Activated CD4-positive, alpha-beta T cell treated with anti-CD3 and anti-CD28 coated beads, Interleukin-2, amount 10 ng/mL, durations not matched to agents 7 days and 5 days (primary cell): ENCODE measurements at places on chromosomes 6 and 20. TPM values are rescaled to one million over a fixed set of nuclear protein-coding genes. Genes with fewer than 3 reads are reported as not detected.

- H3K4me3 ChIP-seq: no peak overlapping the region
- H3K4me1 ChIP-seq: no peaks in the 10 kb centered on the region
- no peak overlapping the region for H3K27ac ChIP-seq
- no peaks in the 10 kb centered on the region for H3K36me3 ChIP-seq
- DNase-seq: no peak
Observed at GRCh38 chr6:140271759-140272377, 897.4 kb upstream of the CITED2 start.

GRCh38 chr20:1165941-1166340, 18.8 kb downstream of the TMEM74B start:
- H3K4me3 ChIP-seq: no peak overlapping the region
- H3K27ac ChIP-seq: no peak overlapping the region
- H3K36me3 ChIP-seq: peaks cover 57% of the 10 kb centered on the region
- no peaks in the 10 kb centered on the region for H3K4me1 ChIP-seq
- H3K27me3 ChIP-seq: no peaks in the 10 kb centered on the region

DNA sequence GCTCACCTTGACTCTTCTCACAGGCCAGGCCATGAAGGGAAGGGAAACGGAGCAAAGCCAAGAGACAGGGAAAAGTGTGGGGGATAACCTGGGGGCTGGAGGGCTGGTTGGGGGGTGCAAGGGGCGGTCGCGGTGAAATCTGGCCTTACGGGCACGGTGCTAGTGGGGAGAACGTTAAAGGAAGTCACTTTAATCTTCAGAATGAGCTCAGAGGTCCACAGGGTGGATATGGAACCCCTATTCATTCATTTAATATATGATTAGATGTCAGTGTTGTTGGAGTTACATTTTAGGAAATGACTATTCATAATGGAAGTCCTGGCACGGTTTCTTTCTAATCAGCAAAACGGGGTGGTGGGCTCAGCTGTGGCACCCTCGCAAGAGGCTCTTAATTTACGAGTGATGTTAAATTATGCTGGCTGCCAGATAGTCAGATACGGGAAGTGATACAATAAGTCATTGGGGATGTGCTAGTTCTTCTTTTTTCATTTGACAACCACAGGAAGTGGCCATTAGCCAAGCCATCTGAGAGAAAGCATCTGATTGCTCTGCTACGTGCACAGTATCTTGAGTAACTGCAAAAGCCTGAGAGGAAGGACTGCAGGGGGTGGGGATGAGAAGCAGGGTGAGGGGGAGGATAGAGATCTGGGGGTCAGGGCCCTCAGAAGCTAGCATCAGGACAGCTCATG, 253.0 kb downstream of the QKI start:
- peaks cover 12% of the 10 kb centered on the region for H3K4me1 ChIP-seq
- H3K27me3 ChIP-seq: no peaks in the 10 kb centered on the region
- H3K4me3 ChIP-seq: no peak overlapping the region
- DNase-seq: no peak
- H3K27ac ChIP-seq: no peak overlapping the region

DNA sequence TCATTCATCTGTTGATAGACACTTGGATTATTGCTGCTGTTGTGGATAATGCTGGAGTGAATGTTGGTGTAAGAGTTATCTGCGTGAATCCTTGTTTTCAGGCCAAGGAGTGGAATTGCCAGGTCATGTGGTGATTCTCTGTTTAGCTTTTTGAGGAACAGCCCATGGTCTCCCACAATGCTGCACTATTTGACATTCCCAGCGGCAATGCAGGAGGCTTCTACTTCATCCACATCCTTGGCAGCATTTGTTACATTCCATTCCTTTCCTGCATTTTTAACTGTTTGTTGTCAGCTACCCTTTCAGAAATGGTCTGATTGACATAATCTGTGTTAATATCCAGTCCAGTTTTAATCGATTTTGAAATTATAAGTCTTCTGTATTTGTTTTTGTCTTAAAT, 51.7 kb upstream of the CLDN20 start:
- no peaks in the 10 kb centered on the region for H3K4me1 ChIP-seq
- no peaks in the 10 kb centered on the region for H3K36me3 ChIP-seq
- H3K27ac ChIP-seq: no peak overlapping the region

DNA sequence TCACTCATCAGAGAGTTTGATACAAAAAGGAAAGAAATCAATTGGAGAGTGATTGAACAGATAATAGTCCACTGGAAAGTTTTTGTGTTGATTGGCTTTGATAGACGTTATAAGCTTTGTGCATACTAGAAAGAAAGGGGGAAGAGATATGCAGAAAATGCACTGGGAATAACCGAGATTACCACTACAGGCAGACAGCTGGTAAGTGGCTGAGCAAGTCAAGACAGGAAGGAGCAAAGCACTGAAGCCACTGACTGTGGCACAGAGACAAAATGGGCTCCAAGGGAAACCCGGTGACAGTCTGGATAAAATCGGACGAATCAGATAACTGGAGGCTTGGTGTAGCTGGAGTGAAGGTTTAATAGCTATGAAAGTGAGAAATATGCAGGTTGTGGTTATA, 209.0 kb downstream of the SIM1 start:
- H3K4me3 ChIP-seq: no peak overlapping the region
- peaks cover 7% of the 10 kb centered on the region for H3K4me1 ChIP-seq
- no peak overlapping the region for H3K27ac ChIP-seq
- H3K27me3 ChIP-seq: peaks cover 3% of the 10 kb centered on the region
- H3K36me3 ChIP-seq: no peaks in the 10 kb centered on the region

GRCh38 chr20:20580139-20580538, 132.3 kb downstream of the RALGAPA2 start:
- peaks cover 25% of the 10 kb centered on the region for H3K36me3 ChIP-seq
- no peak overlapping the region for H3K4me3 ChIP-seq
- peaks cover 10% of the 10 kb centered on the region for H3K4me1 ChIP-seq
- no peaks in the 10 kb centered on the region for H3K27me3 ChIP-seq
- no peak for DNase-seq

- peak overlapping the region; percentile 6 for H3K27ac ChIP-seq
- peaks cover 24% of the 10 kb centered on the region for H3K36me3 ChIP-seq
- peaks cover 73% of the 10 kb centered on the region for H3K4me1 ChIP-seq
- no peaks in the 10 kb centered on the region for H3K27me3 ChIP-seq
Observed at GRCh38 chr20:20019123-20019522, 2.0 kb downstream of the NAA20 start.

GRCh38 chr6:43452896-43453295, 2.5 kb downstream of the DLK2 start:
- H3K27me3 ChIP-seq: peaks cover 28% of the 10 kb centered on the region
- H3K4me3 ChIP-seq: no peak overlapping the region
- no peak for DNase-seq
- H3K4me1 ChIP-seq: peaks cover 12% of the 10 kb centered on the region

- H3K27me3 ChIP-seq: peaks cover 4% of the 10 kb centered on the region
- H3K4me1 ChIP-seq: peaks cover 21% of the 10 kb centered on the region
- peak; percentile 23 for DNase-seq
- H3K36me3 ChIP-seq: no peaks in the 10 kb centered on the region
- H3K4me3 ChIP-seq: no peak overlapping the region
- H3K27ac ChIP-seq: no peak overlapping the region
Observed at GRCh38 chr20:41697861-41698559, 79.8 kb upstream of the CHD6 start.

DNA sequence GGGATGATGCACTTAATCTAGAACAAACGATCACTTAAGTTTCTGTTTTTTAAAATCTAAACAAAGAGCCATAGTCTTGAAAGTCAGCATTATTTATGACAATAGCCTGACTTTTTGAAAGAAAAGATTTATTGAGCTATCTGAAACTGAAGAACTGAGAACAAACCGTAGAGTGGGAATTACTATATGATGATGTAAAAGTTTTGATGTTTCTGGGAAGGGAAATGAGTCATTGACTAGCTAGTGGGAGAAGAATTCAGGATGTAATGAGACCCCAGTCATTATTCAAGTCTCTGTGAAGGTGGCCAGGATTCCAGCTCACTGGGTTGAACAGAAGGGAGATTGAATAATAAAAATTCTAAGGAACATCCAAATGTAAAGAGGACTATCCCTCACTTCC, 83.4 kb upstream of the FABP7 start:
- H3K4me3 ChIP-seq: no peak overlapping the region
- no peaks in the 10 kb centered on the region for H3K36me3 ChIP-seq
- H3K27me3 ChIP-seq: no peaks in the 10 kb centered on the region

DNA sequence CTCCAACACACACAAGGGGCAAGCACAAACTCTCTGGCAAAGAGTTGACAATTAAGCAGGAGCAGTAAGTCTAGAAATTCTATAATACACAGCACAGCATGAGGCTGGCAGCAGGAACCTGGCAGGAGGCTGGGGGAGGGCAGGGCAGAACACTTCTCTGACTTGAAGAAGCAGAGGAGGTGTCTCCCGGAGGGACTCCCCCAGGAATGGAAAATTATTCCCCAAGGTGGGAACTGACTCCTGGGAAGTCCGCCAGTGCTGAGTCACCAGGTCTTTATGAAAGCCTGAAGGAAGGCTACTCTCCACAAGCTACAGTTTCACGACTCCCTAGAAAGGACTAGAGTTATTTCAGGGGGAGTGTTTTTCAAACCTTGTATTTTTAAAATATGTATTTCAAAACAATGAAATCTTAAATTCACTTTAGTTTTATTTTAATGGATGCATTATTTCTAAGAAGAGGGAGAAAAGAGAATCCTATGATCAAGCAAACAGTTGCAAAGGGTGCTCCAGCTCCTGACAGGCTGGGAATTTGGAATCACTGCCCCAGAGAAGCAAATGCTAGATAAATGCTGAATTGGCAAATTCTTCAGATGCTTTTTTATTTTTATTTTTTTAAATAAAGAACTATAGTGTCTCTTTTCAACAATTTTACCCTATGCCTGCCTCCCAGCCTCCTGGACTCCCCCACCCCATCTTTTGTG, 192.8 kb downstream of the LY86 start:
- H3K27ac ChIP-seq: no peak overlapping the region
- DNase-seq: no peak
- H3K4me3 ChIP-seq: no peak overlapping the region
- peaks cover 2% of the 10 kb centered on the region for H3K36me3 ChIP-seq
- H3K27me3 ChIP-seq: peaks cover 33% of the 10 kb centered on the region

- no peaks in the 10 kb centered on the region for H3K27me3 ChIP-seq
- no peak overlapping the region for H3K4me3 ChIP-seq
- no peaks in the 10 kb centered on the region for H3K36me3 ChIP-seq
- H3K27ac ChIP-seq: no peak overlapping the region
Observed at GRCh38 chr20:61846741-61847419, 218.8 kb downstream of the TAF4 start.

GRCh38 chr20:3710703-3711483, 1.5 kb downstream of the SIGLEC1 start:
- no peak overlapping the region for H3K4me3 ChIP-seq
- H3K27ac ChIP-seq: no peak overlapping the region
- no peaks in the 10 kb centered on the region for H3K27me3 ChIP-seq
- H3K36me3 ChIP-seq: no peaks in the 10 kb centered on the region

DNA sequence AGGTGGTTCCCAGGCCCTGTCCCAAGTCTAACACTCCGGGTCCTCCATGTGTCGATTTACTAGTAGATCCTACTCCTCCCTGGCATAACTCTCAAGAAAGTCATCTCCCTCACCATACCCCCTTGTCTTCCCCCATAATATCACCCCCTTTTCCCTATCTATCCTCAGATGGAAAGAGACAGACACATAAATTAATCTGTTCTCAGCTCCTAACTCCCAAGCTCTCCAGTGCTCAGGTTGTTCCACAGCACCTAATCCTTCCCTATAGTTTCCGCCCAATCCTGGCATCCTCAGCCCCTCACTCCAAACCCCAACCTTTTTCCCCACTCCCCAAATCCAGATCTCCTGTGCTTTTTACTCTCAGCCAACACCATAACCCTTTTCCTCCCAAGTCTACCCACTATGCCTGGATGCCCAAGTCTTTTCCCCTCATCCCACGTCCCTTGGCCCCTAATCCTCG, 808 bp downstream of the ILRUN start:
- H3K36me3 ChIP-seq: peaks cover 17% of the 10 kb centered on the region
- DNase-seq: no peak
- H3K4me3 ChIP-seq: peak overlapping the region; percentile 96
- peaks cover 43% of the 10 kb centered on the region for H3K4me1 ChIP-seq
- peak overlapping the region; percentile 99 for H3K27ac ChIP-seq

DNA sequence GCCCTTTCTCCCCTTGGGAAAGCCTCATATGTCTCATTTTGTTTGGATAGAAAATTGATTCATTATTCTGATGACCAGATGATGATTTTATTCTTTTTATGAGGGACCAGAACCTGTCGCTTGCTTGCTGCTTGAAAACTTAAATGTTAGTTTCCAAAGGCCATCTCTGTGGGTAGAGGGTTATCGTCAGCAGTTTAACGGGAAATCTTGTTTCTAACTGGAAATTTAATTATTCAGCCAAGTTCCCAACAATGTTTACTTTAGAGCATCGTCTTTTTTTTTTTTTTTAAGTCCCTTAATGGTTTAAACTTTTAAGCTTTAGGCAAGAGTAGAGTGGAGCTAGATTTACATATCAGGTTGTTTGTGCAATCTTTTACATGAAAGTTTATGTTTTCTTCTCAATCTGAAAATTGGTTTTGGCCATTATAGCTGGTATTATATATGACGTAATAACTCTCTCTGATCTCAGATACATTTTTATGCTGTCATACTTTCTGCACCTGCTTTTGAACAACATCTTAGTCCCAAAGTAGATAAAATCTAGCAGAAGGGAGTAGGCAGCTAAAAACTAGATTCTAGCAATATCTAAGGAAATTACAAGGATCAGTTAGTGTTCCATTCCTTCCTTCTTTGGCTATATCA, 93.9 kb downstream of the FOXO3 start:
- no peak overlapping the region for H3K4me3 ChIP-seq
- DNase-seq: no peak
- H3K36me3 ChIP-seq: no peaks in the 10 kb centered on the region
- peaks cover 4% of the 10 kb centered on the region for H3K4me1 ChIP-seq

DNA sequence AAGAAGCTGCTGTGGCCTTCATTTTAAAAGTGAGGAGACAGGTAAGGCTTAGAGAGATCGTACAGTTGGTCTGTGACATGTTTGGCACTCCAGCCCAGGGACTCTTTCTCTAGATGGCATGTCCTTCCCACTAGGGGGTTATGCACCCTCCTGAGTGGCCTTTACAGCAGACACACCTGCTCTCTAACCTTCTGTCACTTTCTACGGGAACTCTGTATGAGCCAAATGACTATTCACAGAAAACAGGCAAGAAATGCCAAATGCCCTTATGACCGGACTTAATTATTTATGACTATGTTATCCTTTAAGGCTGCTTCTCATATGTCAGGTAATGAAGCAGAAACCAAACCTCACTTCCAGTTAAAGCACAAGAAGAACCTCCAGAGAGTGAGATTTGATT, 91.2 kb downstream of the MAP3K5 start:
- H3K27me3 ChIP-seq: no peaks in the 10 kb centered on the region
- no peak for DNase-seq
- peaks cover 33% of the 10 kb centered on the region for H3K4me1 ChIP-seq
- H3K4me3 ChIP-seq: no peak overlapping the region
- no peak overlapping the region for H3K27ac ChIP-seq

GRCh38 chr6:36127462-36128016, 2.8 kb upstream of the MAPK13 start:
- no peaks in the 10 kb centered on the region for H3K27me3 ChIP-seq
- no peak for DNase-seq
- peaks cover 75% of the 10 kb centered on the region for H3K4me1 ChIP-seq
- H3K4me3 ChIP-seq: no peak overlapping the region
- no peak overlapping the region for H3K27ac ChIP-seq

SLC44A4 gene
- not detected for total RNA-seq

SIM1 gene
- not detected for total RNA-seq

CEP162 gene
- total RNA-seq: 10.6 TPM

LY6G6D gene
- total RNA-seq: not detected
